ENCODE measurements at places on chromosomes 7 and 10.

DNA sequence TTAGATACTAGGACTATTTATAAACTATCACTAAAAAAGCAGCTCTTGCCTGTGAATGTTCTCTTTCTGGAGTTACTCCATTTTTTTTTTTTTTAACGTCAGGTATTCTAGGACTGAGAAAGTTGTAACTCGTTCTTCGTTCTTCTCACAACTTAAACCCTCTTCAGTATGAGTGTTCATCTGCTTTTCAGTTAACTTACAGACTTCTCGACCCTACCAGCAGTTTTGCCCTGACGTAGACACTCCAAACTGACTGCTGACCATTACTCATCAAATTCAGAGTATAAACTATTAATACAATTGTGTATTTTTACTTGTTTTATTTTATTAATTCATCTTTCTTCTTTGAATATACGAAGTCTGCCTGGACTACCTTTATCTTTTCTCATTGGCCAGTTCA is 353.1 kb downstream of the GPR37 start:
- DNase-seq: no peak

GRCh38 chr7:8185926-8186683 is 75.9 kb downstream of the ICA1 start:
- peak; percentile 52 for DNase-seq

- DNase-seq: peak; percentile 75
Measured at GRCh38 chr7:55533050-55533728, 39.1 kb downstream of the VOPP1 start.

GRCh38 chr10:30581779-30582380 is 47.7 kb downstream of the LYZL2 start:
- DNase-seq: peak; percentile 74

GRCh38 chr7:147756300-147756699 is 834.3 kb upstream of the C7orf33 start:
- DNase-seq: peak; percentile 24

DNA sequence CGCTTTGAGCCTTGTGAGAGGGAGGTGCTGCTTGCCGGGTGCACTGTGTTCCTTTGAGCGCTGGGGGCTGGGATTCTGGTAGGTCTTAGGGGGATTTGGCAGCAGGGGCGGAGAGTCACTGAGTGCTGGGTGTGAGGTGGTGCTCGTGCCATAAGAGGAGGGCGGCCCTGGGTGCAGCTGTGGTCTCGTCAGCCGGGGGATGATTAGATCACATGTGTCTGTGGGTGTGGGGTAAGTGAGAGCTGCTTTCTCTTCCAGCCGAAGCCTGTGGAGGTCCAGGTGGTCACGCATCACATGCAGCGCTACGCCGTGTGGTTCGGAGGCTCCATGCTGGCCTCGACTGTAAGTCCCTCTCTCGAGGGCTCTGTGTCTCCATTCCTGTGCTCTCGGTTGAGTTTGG is 93.7 kb downstream of the ACTR3B start:
- DNase-seq: no peak

DNA sequence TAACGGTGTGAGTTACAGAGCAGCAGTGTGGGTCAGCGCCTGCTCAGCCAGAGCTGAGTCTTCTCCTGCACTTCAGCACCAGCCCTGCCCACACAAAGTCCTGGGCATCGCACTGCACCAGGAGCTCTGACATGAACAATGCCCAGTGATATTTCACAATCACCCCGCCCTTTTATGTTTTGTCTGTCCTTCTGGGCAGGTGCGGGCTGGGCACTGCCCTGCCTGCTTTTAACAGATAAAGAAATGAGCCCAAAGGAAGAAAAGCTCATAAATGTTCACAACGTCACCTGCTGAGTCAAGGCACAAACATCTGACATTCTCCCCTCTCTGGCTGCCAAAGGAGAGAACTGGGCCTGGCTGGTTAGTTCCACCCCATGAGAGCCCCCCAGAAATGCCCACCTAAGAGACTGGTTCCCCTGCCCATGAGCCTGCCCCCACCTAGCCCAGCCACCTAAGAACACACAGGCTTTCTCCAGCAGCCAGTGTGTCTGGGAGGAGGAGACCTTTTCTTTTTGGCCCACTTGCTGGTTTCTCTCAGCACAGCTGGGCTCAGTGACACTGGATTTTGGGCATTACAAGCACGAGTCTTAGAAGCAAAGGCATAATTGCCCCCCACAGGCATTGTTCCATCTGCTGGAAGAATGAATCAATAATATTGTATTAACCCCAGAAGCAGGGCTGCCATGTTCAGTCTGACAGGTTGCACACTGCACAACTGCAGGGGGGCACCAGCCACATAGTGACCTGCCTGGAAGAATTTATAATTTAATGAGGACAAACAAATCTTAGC is 22.3 kb downstream of the CALML3 start:
- DNase-seq: no peak

DNA sequence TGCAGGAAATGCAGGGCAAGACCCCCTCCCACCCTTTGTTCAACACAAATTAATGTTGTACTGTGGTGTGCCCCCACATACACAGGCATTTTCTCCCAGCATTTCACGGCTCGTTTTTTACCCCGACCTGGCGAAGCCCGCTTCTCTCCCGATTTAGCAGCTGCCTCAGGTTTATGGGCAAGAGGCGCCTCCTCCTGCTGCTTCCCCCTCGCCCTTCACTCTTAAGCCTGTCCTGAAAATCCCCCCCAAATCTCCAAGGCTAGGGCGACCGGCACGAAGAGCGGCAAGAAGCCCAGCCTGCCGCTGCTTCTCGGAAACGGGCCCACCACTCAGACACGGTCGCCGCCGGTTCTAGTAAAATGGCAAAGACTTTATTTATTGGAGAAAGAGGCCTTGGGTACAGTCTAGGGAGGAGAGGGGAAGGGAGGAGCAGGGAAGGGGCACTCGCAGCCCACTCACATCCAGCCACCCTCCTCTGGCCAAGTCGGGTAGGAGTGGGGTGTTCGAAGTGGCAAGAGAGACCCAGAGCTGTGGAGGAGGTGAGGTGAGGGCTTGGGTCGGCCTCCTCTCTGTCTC is 3.3 kb downstream of the LBX1 start:
- no peak for DNase-seq

GRCh38 chr10:44853148-44853734 is 57.9 kb upstream of the TMEM72 start:
- no peak for DNase-seq

DNA sequence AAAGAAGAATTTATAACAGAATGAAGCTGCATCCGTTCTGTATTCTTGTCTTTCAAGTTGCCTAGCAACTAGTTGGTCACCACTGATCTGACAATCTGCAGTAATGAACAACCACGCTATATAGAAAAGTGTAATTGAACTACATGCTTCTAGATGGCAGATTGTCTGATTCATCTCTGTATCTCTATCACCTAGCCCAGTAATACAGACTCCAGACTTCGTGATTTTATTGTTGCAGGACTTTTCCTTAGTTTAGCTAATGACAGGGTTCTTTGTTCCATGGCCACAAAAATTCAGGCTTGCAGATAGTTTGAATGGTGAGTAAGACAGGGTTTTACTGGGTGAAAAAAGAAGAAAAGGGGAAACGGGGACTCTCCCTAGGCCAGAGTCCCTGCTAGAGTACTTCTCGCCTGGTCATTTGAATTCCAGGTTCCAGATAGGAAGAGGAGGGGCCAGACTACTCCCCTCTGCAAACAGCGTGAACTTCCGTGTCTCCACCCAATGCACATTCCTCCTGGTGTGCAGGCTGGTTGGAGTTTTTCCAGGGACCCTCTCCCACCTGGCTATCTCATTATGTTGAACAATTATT is 45.9 kb downstream of the COL1A2 start:
- no peak for DNase-seq

GRCh38 chr7:124276005-124276622 is 243.2 kb upstream of the TMEM229A start:
- peak; percentile 81 for DNase-seq

DNA sequence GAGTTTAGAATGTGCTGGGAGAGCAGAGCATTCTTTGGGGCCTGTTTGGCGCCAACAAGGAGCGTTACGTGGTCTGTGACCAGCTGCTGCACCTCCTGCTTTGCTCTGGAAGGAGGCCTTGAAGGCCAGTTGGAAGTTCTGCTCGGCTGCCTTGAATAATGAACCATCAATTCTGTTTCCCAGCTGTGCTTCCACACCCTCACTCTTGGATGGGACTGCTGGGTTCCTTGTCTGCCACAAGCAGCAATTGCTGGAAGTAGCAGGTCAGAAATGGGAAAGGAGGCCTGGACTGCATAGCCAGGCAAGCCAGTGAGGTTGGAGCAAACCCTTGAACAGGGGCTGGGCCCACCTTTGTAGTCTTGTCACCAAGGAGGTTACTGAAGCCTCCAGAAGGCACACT is 86.6 kb upstream of the INSYN2A start:
- DNase-seq: no peak

- peak; percentile 89 for DNase-seq
Measured at GRCh38 chr7:51973939-51974338, 657.3 kb upstream of the COBL start.

- DNase-seq: no peak
Measured at GRCh38 chr10:104804880-104805279, 163.8 kb downstream of the SORCS3 start.

DNA sequence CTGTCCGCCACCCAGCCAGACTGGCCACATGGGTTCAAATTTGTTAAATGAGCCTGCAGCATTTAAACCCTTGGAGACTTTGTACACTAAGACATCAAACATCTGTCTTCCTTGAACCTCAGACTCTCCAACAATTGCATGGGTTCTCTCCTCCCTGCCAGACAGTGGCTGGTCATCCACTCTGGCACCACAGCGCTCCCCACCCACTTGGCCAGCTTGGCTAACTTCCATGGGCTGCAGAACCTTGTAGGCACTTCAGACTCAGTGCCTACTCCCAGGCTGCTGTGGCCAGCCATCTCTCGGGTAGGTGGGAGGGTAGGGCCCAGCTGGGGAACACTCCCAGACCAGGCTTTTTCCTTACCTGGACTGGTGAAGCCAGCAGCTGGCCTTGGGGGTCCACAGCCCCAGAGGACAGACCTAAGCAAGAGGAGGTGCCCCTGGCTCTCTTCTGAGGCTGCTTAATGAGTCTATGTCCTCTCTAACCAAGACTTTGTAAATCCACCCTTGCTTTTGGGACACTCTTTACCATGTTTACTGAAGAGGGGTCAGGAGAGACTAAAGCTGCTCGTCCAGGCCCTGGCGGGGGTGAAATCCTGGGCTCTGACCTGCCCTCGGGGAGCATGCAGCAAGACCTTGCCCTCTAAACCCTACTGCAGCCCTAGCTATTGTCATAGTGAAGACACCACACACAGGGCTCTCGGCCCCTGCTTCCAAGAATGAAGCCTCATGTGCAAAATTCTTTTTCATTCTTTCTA is 82.7 kb downstream of the ARHGAP22 start:
- peak; percentile 37 for DNase-seq

DNA sequence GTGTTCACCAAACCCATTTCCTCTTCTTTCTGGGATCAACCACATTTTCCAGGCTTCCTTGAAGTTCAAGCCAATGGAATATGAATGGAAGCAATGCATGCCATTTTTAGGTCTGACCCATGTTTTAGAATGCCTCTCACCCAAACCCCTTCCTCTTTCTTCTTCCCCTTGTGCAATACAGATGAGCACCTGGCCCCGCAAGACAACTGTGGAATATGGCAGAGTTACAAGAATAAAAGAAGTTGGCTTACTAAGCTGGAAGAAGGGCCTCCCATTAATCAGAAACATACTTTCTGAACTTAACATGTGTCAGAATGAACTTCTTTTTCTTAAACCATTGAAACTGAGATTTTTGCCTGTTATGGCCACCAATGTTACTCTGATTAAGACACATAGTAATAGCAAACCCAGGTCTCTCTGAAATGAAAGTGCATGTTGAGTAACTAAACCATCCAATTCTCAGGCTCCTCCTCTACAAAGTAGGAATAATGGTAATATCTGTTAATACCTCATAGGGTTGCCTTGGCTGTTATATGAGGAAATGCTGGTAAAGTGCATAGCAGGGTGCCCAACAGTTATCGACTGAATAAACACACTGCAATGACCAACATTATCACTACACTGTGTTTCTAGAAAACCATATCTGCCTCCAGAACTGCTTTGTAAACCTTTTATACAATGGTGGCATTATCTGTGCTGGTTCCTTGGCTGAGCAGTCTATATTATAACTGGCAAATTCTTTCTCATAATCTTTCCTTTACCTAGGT is 382.2 kb upstream of the NRP1 start:
- DNase-seq: no peak

DNA sequence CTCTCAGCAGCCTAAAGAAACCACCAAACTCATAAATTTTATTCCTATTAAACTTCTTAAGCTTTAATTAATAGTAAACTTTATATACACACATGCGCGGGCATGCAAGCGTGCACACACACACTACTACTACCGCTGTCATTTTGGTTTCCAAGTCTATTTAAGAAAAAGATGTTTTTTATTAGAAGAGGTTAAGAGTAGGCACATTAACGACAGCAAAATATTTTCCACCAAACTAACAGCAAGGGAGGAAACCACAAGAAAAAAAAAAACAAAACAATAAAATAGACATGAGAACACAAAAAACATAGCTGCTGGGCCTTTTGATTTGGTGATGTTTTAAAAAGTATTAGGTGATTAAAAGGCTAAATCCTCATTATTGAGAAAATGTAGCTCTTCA is 28.6 kb downstream of the RTKN2 start:
- DNase-seq: no peak

- DNase-seq: peak; percentile 63
Measured at GRCh38 chr10:91689731-91690168, 56.9 kb upstream of the PPP1R3C start.

GRCh38 chr10:28669227-28670173 is 7.8 kb upstream of the BAMBI start:
- DNase-seq: no peak

DNA sequence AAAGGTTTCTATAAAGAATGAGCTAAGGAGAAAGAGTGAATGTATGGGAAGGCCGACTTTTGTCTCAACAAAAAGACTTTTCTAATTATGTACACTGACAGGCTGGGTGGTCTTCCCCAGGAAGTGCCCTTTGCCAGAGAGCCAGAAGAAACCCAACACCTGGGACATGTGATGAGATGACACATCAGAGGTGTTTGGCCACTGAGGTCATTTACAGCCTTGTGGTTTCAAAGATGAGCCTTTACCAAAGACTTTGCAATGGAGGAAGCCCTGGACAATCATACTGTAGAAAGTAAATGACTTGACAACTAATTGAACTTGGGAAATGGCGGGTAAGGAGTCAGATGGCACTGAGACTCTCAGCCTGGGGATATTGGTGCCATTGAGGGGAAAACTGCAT is 3.4 kb upstream of the NRG3 start:
- no peak for DNase-seq

GRCh38 chr10:77421591-77421990 is 216.0 kb downstream of the KCNMA1 start:
- no peak for DNase-seq

DNA sequence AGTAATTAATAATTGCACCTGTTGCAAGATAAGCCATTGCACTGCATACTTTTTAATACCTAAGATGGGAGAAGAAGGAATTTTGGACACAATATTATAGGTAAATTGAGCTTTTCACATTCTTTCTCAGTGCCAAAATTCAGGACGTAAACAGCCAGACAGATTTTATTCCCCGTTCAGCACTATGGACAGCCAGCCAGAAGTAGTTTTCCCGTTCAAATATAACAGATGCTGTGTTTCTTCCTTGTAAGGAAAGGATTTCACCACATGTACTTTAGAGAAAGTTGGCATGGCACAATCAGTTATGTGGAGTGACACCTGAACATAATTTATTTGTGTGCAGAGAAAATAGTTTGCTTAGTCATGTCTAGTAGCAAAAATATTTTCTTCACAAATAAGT is 34.8 kb downstream of the SEMA3E start:
- DNase-seq: no peak

GRCh38 chr7:207418-208129 is 15.2 kb downstream of the FAM20C start:
- DNase-seq: no peak

- no peak for DNase-seq
Measured at GRCh38 chr7:353746-354325, 63.9 kb downstream of the FOXL3 start.

GRCh38 chr7:50727072-50727471 is 55.6 kb downstream of the GRB10 start:
- no peak for DNase-seq
